Fibroblast of gingiva (primary cell): ENCODE measurements at places on chromosomes 2 and 18.

GRCh38 chr2:42464631-42465030 lies 29.2 kb downstream of the KCNG3 start:
- DNase-seq, result no peak

DNA sequence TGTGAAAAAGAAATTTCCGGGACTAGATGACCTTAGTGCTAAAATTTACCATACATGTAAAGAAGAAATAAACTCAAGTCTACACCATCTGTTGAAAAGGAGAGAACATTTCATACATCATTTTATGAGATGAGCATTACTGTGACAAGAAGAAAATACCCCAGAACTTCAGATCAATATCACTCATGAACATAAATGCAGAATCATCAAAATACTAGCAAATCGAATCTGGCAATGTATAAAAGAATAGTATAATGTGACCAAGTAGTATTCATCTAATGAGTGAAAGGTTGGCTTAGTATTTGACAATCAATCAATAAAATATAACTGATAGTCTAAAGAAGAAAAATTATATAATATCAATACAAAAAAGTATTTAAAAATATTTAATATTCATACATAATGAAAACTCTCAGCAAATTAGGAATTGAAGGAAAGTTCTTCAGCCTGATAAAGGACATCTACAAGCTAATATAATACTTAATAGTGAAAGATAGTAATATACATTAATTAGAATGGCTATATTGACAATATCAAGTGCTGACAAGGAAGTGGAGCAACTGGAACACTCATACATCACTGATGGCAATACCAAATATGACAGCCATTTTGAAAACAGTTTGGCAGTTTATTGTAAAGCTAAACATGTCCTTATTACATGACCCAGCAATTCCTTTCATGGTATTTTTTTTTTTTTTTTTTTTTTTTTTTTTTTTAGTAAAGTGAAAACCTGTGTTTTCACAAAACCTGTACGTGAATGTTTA lies 231.4 kb upstream of the ZEB2 start:
- DNase-seq, result no peak

DNA sequence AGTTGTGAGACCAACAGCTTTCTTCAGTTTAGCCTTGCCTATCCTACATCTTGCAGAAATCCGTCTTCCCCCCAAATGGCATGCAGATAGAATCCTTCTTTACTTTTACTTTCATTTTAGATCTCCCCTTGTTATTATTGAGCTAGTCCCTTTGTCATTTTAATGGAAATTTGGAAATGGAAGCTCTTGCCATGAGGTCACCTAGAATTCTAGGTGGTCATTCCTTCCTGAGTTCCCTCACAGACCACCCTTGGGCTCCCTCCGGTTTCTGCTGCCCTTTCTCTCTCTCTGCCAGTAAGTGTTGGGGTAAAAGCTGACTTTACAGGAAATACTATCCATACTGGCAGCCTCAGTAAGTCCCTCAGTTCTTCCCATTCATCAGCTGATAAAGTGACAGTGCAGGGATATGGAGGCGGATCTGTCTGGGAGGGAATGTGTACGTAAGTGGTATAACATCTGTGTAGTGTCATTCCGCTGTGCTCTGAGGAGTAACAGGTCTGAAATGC lies 30.2 kb downstream of the ARHGAP25 start:
- DNase-seq, result no peak

- no peak for DNase-seq
Observed at GRCh38 chr2:139836769-139837168, 1056.6 kb upstream of the NXPH2 start.

GRCh38 chr2:28327956-28328922 lies 64.4 kb upstream of the FOSL2 start:
- peak; percentile 96 for DNase-seq

DNA sequence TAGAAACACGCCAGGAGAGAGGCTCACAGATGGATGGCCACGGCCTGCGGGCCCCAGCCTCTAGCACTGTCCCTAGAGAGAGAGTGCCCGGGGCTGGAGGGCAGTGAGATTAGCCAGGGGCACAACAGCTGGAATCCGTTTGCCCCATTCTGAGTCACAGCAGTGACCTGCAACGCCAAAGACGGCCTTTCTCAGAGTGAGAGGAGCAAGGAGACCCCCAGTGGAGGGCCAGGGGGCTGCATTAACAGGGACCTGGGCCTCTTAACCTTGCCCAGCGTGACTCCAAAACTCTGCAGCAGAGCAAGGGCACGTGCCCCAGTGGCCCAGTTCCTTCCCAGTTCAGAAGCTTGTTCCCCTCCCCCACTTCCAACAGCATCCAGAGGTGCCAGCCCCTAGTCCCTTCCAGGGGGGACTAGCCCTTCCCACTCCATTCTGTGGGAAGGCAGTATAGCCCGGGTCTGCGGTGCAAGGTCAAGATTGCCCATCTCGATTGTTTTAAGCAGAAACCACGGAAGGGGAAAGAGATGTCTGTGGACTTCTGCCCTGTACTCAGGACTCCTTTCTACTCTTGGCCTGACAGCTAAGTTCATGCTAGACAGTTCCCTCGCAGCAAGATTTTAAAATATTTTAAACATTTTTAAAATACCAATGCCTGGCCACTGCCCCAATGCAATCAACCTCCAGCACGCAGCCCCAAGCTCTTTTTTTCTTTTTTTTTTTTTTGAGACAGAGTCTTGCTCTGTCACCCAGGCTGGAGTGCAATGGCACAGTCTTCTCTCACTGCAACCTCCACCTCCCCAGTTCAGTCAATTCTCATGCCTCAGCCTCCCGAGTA lies 50.9 kb upstream of the BIN1 start:
- DNase-seq, result peak; percentile 34

- no peak for DNase-seq
Observed at GRCh38 chr2:61787941-61788563, 65.8 kb downstream of the FAM161A start.

GRCh38 chr2:222892321-222892720 lies 31.5 kb downstream of the ACSL3 start:
- DNase-seq, result peak; percentile 45

- DNase-seq, result no peak
Observed at GRCh38 chr2:101011152-101011551, 9.1 kb downstream of the RPL31 start.

DNA sequence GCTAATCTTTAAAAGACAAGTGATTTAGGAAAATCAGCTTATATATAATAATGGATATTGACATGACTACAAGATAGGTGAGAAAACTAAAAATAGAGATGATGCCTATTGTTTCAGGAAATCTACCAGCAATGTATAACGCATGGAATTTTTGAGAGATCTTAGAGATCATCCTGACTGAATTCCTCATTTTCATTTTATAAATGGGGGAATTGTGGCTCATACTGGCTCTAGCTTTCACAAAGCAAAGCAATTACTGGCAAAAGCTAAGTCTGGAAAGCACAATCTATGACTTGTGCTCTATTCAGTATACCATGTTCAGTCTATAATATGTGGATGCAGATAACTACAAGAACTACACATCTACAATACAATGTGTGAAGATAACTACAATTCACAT lies 51.9 kb upstream of the FANCL start:
- no peak for DNase-seq
